ENCODE measurements at places on chromosomes 11 and 22.

- no peak for DNase-seq
Observed at GRCh38 chr11:127074151-127074761, 73.7 kb upstream of the KIRREL3 start.

DNA sequence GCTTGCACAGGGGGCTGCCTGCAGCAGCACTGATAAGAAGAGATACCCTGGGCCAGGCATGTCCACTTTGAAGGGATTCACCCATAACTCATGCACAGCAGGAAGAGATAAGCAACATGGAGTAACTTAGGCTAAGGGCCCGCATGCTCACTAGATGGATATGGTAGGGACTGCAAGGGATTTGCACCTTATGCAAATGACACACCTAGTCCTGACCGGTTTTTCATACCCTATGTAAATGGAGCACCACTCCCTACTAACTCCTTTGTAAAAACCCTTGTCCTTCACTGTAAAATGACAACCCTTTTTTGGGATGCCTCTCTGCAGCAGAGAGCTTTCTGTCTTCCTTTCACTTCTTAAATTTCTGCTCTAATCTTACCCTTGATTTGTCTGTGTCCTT lies 658.9 kb upstream of the CCDC179 start:
- no peak for DNase-seq

GRCh38 chr11:123838659-123839058 lies 32.5 kb upstream of the OR6M1 start:
- DNase-seq = no peak

DNA sequence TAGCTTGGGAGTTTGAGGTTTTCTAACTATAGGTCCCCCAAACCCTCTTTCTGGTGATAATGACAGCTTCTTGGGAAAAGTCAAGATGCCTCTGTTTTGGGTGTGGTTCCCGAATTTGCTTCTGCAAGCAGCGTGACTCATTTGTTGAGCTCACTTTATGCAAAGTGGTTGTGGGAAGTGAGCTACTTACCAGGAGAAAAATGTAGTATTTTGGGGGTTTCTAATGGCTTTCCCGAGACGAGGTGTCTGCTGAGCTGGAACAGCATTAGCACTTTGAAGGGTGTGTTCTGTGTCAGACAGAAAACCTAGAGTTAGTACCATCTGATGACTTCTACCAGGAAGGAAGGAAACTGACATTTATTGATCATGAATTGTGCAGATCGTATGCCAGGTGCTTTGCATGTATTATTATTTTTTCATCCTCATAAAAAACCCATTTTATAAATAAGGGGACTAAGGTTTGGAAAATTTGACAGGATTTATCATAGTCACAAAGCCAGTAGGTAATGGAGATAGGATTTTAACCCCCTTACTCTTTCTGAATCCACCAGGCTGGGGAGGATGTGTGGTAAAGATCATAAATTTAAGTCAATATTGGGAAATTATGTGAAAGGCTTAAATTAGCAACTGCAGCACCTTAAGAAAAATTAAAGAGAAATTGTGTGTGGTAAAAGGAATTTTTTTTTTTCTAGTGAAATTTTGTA lies 108.8 kb upstream of the CD44 start:
- DNase-seq = no peak

Data from activated B cell treated with CpG ODN at 0.5 μM for 24 hours (primary cell).